Amniotic stem cell (primary cell): ENCODE measurements at places on chromosomes 2 and 18.

DNA sequence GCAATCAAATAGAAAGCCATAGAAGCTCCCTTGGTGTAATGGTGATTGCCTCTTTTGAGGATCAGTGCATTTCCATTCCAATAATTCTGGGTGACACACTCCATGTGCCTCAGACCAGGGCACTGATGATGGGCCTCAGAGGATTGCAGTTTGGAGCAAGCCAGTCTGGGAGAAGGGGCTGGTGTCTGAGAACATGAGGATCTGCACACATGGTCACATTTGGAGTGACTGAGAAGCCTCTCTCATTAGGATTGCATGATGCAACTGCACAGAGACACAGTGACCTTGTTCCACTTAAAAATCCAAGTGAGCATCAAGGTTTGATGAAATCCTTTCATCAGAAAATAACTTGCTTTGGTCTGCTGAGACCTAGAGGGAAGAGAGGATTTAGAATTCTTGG, 216.4 kb downstream of the ANKRD30B start:
- DNase-seq = no peak

- no peak for DNase-seq
These were observed 141.5 kb downstream of the OSR1 start for GRCh38 chr2:19216676-19217602.

DNA sequence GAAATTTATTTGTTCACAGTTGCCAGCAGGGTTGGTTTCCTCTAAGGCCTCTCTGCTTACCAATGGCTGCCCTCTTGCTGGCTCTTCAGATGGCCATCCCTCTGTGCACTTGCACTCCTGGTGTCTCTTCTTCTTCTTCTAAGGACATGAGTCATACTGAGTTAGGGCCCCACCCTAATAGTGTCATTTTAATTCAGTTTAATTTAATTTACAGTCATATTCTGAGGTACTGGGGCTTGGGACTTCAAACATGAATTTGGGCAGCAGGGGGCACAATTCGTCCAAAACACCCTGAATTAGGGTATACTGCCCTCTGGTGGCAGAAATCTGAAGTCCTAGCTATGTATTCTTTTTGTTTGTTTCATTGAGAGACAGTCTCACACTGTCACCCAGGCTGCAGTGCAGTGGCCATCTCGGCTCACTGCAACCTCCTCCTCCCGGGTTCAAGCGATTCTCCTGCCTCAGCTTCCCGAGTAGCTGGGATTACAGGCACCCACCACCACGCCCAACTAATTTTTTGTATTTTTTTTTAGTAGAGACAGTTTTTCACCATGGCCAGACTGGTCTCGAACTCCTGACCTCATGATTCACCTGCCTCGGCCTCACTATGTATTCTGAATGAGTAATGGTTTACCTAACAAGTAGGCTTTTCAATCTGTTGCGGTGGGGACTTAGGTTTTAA, 19.8 kb downstream of the SLC4A1AP start:
- peak; percentile 77 for DNase-seq

- DNase-seq = no peak
These were observed 92.1 kb upstream of the EFEMP1 start for GRCh38 chr2:56015711-56016115.

DNA sequence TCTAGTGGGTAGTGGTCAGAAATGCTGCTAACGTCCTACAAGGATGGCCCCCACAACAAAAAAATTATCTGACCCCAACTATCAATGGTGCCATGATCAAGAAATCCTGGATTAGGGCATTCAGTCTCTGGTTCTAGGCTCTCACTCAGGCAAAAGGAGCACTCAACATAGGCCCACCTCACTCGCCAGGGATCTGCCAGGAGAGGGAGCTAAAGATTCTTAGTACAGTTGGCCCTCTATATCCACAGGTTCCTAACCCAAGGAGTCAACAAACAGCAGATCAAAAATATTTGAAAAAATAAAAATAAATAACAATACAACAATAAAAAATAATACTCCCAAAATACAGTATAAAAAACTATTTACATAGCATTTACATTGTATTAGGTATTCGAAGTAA, 10.0 kb downstream of the SLC4A5 start:
- no peak for DNase-seq

DNA sequence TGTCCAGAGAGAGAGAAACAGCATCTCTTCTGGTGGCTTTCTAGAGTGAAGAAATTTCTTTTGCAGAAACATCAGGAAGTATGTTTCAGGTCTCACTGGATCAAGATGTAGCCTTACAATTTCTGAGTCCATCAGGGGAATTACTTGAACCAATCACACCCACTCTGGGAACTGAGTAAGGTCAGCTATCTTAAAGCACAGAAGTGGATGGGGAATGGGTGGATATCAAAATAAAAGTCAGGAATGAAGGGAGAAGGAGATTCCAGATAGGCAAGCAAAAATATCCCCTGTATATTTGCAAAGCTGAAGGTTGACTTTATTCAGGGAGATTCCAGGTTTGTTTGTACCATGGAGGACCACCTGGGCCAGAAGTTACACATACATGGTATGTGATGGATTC, 188.0 kb downstream of the CYRIA start:
- DNase-seq = no peak
